ENCODE measurements at places on chromosomes 1 and 21.

DNA sequence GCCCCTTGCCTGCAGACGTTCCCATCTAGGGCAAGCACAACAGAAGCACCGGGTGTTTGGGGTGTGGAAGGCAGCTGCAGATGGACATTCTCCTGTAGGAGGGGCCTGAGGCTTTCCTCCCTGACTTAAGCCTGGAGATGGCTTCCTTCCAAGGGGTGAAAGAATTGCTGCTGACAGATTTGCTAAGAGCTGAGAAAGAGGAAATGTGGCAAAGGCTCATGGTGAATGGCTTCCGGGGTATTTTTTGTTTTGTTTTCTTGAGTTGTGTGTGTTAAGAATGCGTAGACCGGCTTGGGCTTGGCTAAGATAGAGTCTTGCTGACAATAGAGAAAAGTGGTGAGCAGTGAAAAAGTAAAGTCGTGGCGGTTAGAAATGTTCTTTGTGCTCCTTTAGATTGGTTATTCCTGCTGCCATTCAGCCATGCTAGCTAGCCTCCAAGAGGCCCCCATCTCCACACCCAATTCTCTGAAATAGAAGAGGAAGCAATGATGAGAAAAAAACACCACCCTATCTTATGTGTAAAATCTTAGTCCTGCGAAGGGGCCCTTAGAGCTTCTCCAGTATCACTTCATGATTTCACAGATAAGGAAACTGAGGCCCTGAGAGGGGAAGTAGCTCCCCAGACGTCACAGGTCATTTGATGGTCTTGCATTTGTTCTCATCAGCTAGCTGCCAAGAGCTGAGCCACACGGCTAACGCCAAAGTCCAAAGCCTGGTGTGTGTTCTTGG is 36.9 kb downstream of the EIF2D start:
- DNase-seq = peak; percentile 84

GRCh38 chr1:40239626-40240025 is 8.1 kb upstream of the TMCO2 start:
- DNase-seq = peak; percentile 3

- DNase-seq = no peak
These were observed 841.8 kb downstream of the USP25 start for GRCh38 chr21:16571594-16571993.

DNA sequence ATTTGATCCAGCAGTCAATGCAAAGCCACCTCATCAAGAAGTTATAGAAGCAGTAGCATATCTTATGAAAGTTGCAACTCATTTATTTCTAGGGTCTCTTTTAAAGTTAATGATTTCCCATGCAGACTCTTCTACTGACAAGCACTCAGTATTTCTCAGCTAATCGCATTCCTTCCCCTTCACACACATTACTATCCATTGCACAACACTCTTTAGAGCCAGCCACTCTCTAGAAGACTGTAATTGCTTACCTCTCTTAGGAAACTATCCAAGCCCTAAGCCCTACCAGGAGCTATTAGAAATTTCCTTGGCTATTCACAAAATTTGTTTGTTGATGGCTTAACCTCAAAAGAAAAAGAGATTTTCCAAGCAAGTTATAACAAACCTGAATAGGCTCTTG is 106.0 kb downstream of the ADAMTS1 start:
- peak; percentile 51 for DNase-seq

GRCh38 chr21:43923391-43923790 is 58.4 kb downstream of the AGPAT3 start:
- DNase-seq = no peak

- no peak for DNase-seq
These were observed 74.2 kb downstream of the SSBP3 start for GRCh38 chr1:54331843-54332463.

GRCh38 chr1:178614286-178614685 is 101.4 kb downstream of the TEX35 start:
- DNase-seq = no peak

GRCh38 chr1:223718850-223719249 is 6.5 kb downstream of the CAPN2 start:
- peak; percentile 54 for DNase-seq
